ENCODE measurements at places on chromosomes 7 and 10. TPM values are rescaled to one million over a fixed set of nuclear protein-coding genes. Genes with fewer than 3 reads are reported as not detected.

DNA sequence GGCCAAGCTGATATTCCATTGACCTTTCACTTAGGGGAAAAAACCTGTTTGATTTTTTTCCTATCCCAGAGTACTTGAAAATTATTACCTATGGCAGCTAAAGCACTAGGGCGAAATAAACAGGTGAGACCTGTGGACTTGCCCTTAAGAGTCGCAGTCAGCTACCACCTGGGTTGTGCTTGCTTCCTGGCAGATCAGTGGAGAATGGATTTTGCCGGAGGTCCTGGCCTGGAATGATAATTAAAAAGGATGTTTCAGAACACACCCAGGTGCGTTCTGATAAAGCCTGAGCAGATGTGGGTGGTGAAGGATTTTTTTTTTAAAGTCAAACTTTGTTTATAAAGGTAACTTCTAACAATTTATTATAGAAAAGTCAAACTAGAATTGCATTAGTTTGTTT, 59.1 kb downstream of the AUTS2 start:
- DNase-seq, result no peak

DNA sequence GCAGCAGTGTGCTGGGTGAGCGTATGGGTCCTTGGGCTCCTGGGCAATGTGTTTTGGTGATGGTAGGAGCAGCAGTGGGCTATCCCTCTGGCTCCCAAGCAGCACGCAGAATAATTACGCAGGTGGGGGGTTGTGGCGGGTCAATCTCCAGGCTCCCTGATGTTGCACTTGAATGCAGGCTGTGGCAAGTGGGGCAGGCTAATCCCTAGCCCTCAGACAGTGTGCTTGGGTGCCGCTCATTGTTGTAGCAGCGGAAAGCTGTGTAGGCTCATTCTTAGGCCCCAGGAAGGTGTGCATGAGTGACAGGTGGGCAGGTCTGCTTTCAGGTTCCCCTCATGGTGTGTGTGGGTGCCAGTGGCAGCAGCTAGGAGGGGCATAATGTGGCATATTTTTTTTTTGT, 44.1 kb downstream of the LOXL4 start:
- DNase-seq, result no peak

DNA sequence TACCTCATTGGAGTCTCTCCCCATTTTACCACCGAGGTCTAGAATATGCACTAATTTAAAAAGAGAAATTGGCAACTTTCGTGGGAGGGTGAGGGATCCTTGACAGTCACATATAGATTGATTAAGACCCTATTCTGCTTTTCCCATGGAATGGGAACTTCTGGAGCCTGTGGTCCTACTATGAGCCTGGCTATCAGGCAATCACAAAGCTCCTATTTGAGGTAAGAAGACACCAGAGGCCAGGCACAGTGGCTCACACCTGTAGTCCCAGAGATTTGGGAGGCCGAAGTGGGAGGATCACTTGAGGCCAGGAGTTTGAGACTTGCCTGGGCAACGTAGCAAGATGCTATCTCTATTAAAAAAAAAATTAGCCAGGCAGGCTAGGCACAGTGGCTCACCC, 104.7 kb upstream of the CCNY start:
- DNase-seq, result no peak

DNA sequence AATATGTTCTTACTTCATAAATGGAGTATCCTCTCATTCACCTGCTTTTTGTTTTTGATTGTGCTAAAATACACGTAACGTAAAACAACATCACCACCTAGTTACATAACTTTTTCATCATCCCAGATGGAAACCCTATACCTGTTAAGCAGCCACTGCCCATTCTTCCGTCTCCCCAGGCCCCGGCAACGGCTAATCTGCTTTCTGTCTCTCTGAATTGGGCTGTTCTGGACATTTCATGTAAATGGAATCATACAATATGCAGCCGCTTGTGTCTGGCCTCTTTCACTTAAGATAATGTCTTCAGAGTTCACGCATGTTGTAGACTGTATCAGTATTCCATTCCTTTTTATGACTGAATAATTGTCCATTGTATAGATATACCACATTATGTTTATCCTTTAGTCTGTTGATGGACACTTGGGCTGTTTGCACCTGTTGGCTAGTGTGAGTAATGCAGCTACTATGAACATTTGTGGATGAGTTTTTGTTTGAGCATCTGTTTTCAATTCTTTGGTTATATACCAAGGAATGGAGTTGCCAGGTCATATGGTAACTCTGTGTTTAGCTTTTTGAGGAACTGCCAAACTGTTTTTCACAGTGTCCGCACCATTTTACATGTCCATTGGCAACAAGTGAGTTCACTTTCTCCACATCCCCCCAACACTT, 14.1 kb upstream of the SUN1 start:
- no peak for DNase-seq

DNA sequence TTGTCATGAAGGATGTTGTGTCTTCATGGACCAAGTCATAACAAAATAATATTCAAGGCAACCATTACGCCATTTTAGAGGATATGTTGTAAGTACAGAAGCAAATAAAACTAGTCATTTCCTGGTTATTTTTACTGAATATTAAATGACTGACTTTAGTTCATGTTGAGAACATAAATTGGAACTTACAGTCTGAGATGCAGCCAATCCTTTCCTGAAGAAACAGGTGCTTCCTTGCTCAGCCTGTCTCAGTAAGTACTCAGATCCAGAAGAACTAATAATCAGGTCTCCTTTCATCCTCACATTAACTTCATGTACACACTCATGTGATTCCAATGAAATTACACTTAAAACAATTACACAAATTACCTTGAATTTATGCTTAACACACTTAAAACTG, 12.3 kb downstream of the SEMA3A start:
- DNase-seq, result no peak

DNA sequence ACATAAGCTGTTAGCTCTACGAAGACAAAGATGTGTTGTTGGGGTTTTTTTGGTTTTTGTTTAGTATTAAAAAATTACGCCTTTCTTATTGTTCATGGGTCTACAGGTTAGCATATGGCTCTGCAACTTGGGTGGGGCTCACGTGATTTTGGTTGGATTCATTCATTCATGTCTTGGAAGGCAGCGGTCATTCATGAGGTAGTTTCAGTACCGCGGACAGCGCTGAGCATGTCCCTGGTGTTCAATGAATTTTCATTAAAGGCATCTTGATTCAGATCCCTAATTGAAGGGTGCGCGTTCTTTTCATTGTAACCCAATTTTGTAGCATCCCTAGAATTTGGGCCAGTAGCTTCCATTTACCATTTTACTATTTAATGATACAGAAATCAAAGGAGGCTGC, 42.9 kb upstream of the TCERG1L start:
- DNase-seq, result peak; percentile 71

DNA sequence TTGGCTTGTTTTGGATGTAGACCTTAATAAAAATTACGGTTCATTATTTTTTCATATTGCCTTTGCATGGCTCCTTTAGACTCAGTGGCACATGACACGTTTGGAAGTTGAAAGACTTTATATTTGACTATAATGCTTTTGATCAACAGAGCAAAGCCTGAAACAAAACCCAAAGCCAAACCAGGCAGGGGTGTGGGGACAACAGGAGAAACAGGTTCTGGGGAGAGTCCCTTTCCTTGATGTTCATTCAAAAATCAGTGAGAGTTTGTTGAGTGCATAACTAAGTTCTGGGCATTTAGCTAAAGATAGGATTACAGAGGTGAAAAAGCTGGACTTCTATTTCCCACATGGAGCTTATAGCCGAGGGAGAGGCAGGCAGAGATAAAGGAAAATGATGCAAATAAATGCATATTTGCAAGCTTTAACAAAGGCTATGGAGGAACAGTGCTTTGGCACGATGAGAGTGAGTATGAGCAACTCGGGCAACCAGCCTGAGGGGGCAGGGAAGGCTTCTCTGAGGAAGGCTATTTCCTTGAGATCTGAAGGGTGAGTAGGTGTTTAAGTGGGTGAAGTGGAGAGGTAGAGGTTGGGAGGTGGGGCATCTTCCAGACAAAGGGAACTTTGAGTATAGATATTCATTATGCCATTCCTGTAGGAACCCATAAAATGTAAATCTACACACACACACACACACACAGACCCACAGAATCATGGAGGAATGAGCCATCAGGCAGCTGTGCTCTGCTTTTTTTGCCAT, 34.5 kb upstream of the PDZD8 start:
- no peak for DNase-seq

GRCh38 chr10:125838802-125839575, 15.6 kb downstream of the BCCIP start:
- no peak for DNase-seq

GRCh38 chr10:60604342-60604741, 173.9 kb upstream of the CDK1 start:
- no peak for DNase-seq

DNA sequence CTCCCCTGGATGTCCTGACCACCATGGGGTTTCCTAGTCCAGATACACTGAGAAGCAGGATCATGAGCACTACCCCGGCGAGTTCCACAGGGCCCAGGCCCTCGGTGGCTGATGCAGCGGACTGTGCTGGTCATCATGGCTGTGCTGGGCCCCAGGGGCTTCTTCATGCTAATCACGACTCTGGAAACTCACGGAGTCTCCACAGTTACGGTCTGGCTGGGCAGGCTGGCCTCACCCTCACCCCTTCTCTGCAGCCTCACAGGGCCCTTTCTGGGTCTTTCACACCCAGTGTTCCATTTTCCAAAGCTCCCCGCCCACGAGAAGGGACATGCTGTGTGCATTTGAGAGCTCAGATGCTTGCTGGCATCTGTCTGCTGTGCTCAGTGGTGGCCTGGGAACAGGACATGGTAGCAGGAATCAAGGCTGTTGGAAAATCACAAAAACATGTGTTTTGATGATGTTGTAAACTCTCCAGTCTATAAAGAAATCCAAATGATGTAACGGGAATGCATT, 119.0 kb downstream of the PTPN20 start:
- DNase-seq, result no peak

DNA sequence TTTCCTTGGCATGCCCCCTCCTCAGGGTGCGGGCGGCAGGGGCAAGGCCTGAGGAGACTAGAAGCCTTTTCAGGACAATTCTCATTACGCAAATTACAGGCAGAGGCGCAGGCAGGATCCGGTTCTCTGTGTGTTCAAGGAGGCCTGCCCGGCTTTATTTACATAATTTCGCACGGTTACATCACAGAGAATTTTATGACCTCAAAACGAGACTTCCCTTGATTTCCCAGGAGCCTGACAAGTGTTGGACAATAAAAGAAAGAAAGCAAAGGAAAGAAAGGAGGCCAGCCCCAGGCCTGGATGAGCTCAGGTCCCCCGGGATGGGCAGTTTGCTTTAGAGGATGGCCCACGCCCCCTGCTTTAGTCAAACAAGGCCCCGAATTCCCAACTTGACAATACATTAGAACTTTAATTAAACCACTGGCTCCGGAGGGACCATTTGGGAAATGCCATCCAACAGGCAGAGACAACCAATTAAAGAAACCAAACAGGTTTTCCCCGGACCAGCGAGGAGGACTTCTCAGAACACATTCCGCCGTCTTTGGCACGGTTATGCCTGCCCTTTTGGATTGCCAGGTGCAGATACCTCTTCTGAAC, 2.9 kb downstream of the MNX1 start:
- peak; percentile 48 for DNase-seq

- no peak for DNase-seq
These were observed 22.7 kb downstream of the CISD1 start for GRCh38 chr10:58291538-58292174.

DNA sequence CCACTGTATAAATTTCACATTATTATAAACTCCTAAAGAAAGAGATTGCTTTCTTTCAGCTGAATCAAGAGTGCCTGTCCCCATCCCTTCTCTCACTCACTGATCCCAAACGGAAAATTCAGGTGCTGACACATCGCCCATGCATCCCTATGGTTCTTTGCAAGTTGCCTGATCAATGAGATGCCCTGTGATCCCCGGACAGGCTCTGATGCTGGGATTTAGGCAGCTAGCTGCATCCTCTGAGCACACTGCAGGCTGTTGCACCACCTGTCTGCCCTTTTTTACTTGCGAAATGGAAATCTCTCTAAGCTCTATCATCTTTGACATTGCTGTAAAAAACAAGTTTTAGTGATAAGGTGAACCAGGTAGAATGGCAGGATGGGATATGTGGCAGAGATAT, 456.5 kb downstream of the GATA3 start:
- no peak for DNase-seq

- DNase-seq, result no peak
These were observed 61.4 kb downstream of the ST7 start for GRCh38 chr7:117014673-117015133.

DNA sequence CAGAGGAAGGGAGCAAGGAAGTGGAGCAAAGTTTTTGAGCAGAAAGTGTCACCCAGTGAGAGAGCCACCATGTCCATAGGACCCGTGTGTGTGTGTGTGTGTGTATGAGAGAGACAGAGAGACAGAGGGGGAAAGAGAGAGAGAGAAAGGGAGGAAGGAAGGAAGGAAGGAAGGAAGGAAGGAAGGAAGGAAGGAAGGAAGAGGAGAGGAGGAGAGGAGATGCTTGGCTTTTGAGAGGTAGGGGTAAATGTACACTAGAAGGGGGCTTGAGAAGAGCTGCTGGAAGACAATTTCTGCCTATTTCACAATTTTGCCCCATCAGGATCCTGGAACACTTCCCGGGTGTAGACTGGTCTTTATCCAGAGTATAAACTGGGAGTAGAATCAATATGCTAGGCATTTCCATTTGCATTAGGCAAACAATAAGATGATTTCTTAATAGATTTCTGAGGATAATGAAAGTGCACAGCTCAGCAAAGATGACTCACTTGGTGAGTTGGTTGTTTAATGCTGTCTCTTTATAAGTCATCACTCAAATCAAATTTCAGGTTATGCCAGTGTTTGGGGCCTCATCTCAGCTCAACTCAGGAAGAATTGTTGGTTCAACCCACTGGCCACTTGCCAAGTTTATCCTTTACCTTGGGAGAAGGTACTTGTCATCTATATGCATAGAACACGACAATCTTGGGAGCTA, 70.0 kb upstream of the FAM13C start:
- no peak for DNase-seq

- no peak for DNase-seq
These were observed 11.1 kb upstream of the TFEC start for GRCh38 chr7:116041615-116042014.

GRCh38 chr7:105298439-105298894, 90.3 kb downstream of the SRPK2 start:
- no peak for DNase-seq

GRCh38 chr7:157016352-157017041, 6.0 kb upstream of the MNX1 start:
- no peak for DNase-seq

DNA sequence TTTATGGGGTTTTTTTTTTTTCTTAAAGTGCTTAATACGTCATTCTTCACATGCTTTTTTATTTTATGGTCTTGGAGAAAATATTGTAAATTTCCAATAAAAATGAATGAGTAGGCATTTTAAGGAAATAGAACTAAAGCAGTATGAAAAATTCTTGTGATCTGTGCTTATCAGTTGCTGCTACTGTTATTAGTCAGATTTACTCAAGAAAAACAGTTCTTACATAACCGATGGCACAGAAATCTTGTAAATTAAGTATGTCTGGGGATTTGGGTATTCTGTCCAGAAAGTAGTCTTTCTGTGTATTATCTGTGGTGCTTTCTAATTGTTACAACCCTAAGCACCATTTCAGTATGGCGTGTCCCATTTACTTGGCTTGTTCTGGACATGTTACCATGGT, 64.7 kb downstream of the LRGUK start:
- DNase-seq, result no peak

Gene CNPY1
- not detected for total RNA-seq

Gene GSTO2
- total RNA-seq, result 12.7 TPM

Gene MORN4
- total RNA-seq, result 13.6 TPM

Gene GPR15LG
- not detected for total RNA-seq

Gene ERVW-1
- not detected for total RNA-seq

Gene LRWD1
- total RNA-seq, result 26.8 TPM

Gene AKR1C8
- not detected for total RNA-seq

Gene EBLN1
- total RNA-seq, result not detected

Gene STOX1
- total RNA-seq, result 2.5 TPM
